Ovary (tissue), 10 donors: ENCODE measurements at places on chromosomes 13 and 19.

DNA sequence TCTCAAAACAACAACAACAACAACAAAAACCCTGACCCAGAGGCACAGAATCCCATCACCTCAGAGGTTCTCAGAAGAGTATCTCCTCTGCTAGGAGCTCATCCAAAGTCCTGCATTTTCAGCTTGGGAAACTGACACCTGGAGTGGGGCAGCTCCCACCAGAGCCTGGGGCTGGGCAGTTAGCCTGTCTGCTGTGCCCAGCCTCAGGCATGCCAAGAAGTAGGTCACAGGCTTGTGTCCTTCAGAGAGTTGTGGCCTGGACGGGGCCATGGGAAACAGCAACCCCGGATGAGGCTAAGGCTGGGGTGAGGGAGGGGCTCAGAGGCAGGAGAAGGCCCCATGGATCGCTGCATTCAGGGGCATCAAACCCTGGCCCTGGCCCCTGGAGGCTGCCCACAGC lies 2.1 kb downstream of the NDUFS7 start:
- no peak for DNase-seq

DNA sequence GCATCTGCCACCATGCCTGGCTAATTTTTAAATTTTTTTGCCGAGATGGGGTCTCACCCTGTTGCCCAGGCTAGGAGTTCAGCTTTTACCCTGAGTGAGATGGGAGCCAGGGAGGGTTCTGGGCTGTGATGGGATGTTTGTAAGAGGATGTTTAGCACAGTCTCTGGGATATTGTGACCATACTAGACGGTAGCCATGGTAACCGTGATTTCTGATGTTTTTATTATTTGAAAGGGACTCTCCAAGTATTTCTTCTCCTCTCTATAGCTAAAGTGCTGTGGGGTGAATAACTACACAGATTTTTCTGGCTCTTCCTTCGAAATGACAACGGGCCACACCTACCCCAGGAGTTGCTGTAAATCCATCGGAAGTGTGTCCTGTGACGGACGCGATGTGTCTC lies 10.4 kb downstream of the TSPAN16 start:
- DNase-seq = no peak

DNA sequence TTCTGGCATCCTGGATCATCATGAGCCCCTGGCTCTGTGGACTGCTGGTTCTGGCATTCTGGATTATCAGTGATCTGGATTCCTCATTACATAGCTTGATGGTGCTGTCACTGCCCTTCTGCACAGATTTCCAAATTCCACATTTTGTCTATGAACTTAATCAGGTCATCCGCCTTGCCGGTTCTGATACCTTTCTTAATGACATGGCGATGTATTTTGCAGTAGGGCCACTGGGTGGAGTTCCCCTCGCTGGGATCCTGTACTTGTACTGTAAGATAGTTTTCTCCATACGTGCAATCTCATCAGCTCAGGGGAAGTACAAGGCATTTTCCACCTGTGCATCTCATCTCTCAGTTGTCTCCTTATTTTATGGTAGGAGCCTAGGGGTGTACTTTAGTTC lies 24.4 kb upstream of the OR7C2 start:
- no peak for DNase-seq

- no peak for DNase-seq
Observed at GRCh38 chr13:31278869-31279268, 79.1 kb downstream of the B3GLCT start.

- no peak for DNase-seq
Observed at GRCh38 chr19:7445104-7445503, 43.7 kb downstream of the PEX11G start.

DNA sequence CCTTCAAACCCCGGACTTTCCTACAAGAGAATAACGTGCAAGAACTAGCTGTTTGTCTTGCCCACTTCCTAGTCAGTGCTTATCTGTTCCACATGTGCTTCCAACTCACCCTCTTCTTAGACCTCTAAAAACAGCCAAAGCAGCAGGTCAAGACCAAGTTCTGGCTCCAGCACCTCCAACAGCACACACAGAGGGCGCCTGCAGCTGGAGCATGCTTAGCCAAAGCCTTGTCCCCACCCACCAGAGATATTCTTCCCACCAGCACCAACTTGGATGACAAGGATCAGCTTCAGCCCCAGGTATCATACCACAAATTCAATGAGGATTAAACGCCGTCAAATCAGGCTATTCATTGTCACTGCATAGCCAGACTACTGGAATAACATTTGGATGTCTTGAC lies 17.9 kb downstream of the RCBTB1 start:
- DNase-seq = no peak

DNA sequence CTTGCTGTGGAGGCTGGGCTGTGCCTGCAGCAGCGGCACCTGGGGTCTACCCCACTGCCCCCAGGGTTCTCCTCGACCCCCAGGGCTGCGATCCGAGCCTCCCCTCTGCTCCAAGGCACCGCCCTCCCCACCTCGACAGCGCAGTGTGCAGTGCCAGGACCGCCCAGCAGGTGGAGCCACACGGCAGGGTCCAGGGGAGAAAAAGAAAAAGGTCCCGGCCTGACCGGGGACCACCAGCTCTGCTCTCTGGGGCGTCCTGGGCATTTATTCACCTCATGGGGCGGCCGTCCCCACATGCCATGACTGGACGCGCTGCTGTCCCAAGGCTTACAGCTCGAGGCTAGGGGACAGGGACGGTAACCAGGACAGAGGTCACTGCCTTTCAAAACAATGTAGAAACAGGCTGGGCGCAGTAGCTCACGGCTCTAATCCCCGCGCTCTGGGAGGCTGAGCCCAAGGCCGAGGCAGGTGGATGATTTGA lies 10.6 kb downstream of the REXO1 start:
- peak; percentile 59 for DNase-seq

DNA sequence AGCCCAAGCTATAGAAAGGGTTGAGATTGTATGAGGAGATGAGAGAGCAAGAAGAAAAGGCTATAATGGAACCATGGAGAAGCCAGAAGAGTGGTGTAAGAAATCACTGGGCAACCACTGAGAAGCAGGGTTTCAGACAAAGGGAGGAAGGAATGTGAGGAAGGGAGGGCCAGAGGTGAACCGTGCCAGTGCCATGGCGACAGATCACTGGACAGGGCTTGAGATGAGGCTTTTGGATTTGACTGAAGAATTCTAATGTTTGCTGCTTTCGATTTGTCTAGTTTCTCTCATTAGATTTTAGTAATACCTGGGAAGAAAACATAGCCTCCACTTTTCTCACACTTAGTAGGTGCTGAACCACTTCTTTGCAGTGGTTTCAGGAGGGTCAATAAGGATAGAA lies 6.3 kb upstream of the GPR183 start:
- no peak for DNase-seq

- DNase-seq = no peak
Observed at GRCh38 chr13:74025369-74025768, 108.8 kb downstream of the KLF12 start.

- DNase-seq = peak; percentile 89
Observed at GRCh38 chr13:77026255-77026860, 601 bp downstream of the FBXL3 start.

DNA sequence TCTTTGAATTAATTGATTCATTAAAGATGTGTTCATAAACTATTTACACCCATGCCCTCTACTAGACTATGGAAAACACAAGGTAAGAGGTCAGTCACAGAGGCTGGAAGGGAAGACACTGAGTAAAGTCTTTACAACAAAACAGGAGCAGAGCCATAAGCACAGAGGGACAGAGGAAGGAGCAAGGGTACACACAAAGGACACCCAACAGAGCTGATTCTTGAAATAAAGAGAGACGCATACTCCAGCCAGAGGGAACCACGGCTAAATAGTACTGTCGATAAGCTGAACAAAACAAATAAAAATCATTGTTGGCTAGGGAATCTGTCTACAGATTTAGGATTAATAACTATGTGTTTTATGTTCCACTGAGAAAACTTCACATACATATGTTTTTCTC lies 289.2 kb downstream of the EFNB2 start:
- no peak for DNase-seq

DNA sequence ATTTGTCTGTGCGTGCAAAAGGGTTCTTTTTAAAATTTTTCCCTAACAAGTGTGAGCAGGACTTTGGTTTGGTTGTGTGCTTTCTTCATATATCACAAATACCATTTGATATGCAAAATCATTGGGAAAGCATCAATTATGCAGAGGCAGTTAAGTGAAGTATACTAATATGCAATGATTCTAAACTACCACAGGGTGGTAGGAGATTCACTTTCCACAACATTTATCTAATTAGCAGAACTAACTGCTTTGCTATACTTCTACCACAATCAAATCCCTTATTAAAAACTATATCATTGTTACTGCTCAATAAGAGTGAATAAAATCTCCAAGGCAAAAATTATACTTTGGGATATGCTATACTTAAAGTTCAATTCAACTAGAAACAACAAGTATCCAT lies 2738.9 kb upstream of the PCDH20 start:
- no peak for DNase-seq

GRCh38 chr19:33252971-33253370 lies 27.3 kb upstream of the SLC7A10 start:
- DNase-seq = no peak

- DNase-seq = no peak
Observed at GRCh38 chr19:10126213-10126639, 6.5 kb upstream of the EIF3G start.

GRCh38 chr13:49645451-49645850 lies 17.1 kb downstream of the ARL11 start:
- no peak for DNase-seq

- DNase-seq = peak; percentile 78
Observed at GRCh38 chr19:46471116-46471733, at the start of gene PNMA8A. TSS of gene PNMA8A (minus strand) at chr19:46471563. CDS start at chr19:46471035, 528 bp downstream.

GRCh38 chr13:26048741-26049140 lies 3.1 kb downstream of the SHISA2 start:
- no peak for DNase-seq

DNA sequence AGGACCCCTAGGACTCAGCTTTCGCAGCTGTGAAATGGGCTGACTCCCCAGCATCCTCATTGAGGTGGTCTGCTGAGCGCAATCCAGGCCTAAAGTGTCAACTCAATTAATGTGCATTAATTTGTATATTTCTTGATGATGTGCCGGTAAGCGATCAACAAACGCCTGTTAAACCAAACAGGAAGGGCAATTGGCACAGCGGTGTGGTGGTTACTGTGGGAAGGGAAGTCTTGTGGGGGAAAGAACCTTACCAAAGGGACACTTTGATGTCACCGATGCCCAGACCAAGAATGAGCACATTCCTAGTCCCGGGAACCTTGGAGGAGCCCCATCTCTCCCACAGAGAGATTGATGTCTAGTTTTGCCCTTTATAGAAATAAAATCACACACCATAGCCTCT lies 1.6 kb downstream of the JAK3 start:
- DNase-seq = no peak

- no peak for DNase-seq
Observed at GRCh38 chr19:33241091-33241529, 15.5 kb upstream of the SLC7A10 start.

- DNase-seq = peak; percentile 54
Observed at GRCh38 chr19:35993923-35994598, 927 bp upstream of the SDHAF1 start.

DNA sequence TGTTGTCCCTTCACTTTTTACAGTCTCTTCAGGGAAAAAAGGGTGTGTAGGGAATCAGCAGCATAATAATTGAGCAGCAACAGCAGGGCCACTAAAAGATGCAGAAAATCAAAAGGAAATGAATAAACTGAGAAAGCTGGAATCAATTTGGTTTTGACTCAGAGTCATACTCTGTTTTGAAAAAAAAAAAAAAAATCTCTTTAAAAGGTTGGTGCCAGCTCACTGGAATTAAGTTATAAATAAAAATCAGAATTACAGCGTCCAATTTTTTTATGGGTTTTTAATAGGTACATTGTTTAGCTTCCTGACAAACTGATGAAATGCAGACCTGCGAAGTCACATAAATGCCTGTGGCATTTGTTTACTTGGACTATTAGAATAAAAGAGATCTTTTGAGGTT lies 231.9 kb downstream of the COG6 start:
- DNase-seq = no peak

DNA sequence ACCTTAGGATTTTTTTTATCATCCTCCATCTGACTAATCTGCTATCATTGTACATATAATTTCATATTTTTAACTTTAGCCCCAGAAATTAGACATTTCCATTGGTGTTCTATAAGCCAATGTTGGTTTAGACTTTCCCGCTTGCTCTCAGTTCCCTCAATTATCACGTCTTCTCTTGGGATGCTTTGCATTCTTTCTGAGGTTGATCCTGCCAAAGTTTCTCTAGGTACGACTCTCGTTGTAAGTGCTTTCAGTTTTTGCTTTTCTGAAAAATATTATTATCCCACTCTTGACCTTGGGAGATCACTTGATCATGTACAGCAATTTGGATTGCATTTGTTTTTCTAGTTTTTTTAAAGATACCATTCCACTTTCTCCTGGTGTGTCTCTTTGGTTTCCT lies 270.2 kb downstream of the IRS2 start:
- no peak for DNase-seq

GRCh38 chr19:3045885-3046697 lies 16.2 kb downstream of the TLE5 start:
- peak; percentile 61 for DNase-seq

DNA sequence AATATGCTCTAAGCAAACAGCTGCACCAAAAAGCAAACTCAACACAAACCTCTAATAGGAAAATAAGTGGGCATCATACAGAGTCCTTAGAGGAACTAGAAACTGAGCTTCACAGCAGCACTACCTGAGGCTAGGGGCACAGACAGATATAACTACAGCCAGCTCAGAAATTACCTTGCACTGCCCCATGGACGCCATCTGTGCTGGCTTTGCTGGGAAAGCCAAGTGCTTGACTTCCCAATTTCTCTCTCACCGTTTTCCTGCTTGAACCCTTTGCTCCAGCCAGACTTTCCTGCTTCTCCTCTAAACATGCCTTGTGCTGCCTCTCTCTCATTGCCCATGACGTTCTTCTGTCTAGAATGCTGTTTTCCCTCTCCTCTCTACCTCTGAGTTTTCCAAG lies 29.3 kb downstream of the MTUS2 start:
- no peak for DNase-seq

GRCh38 chr13:49632156-49632555 lies 3.8 kb downstream of the ARL11 start:
- no peak for DNase-seq

DNA sequence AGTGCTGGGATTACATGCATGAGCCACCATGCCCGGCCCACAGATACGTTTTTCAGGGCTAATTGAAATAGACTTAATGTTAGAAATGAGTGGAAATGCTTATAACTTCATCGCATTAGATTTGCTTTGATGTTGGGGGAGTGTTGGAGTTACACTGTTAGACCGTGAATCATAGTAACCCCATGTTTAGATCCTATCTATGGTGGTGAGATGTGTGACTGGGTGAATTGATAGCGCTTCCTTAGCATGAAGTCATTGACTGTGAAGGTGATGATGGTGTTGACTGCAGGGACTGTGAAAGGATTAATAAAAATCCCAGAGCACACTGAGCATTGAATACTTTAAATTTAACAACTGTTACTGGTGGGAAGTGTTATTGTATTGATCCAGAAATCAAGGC lies 1.7 kb downstream of the ZNF264 start:
- no peak for DNase-seq
